Glutamatergic neuron (in vitro differentiated cells): ENCODE measurements at places on chromosomes 1 and 21.

DNA sequence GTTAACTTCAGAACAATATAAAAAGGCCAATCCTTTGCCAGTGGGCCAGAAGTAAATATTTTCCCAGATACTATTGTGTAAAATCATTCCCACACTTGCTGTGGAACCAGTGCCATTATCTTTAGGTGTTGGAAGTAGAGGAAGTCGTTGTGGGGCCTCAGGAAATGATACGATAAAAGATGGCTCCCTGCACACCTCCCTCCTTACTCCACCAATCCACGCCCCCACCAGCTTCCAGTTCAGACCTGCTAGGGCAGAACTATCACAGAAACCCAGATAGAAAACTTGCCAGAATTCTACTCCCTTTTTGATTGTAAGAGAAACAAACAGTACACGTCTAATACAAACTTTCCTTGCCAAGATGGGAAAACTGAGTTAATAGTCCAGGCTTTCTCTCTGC lies 173.0 kb upstream of the FMN2 start:
- no peaks in the 10 kb centered on the region for H3K36me3 ChIP-seq
- H3K27ac ChIP-seq = no peak overlapping the region
- H3K4me1 ChIP-seq = no peaks in the 10 kb centered on the region
- DNase-seq = no peak
- H3K27me3 ChIP-seq = no peaks in the 10 kb centered on the region
- no peak overlapping the region for H3K4me3 ChIP-seq

DNA sequence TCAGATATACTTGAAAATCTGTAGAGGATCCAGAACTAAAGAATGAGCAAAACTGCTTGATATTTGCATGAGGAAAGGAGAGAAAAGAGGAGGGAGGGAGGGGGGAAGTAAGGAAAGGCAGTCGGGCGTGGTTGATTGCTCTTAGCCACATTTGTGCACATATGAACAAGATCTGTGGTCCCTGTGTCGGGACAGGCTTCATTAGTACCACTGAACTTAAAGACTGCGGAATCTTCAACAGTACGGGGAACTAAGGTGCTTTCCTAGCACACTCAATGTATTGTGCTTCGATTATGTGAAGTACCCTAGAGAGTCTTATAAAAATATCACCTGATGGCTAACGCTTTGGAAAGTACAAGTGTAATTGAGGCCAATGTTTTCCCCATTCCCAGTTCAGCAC lies 59.9 kb downstream of the ZBTB18 start:
- no peaks in the 10 kb centered on the region for H3K36me3 ChIP-seq
- no peak overlapping the region for H3K27ac ChIP-seq
- no peak for DNase-seq
- no peaks in the 10 kb centered on the region for H3K27me3 ChIP-seq
- H3K4me3 ChIP-seq = no peak overlapping the region

GRCh38 chr1:210342986-210343780 lies 14.5 kb downstream of the HHAT start:
- H3K4me3 ChIP-seq = no peak overlapping the region
- no peaks in the 10 kb centered on the region for H3K36me3 ChIP-seq
- no peak overlapping the region for H3K27ac ChIP-seq
- DNase-seq = no peak
- H3K27me3 ChIP-seq = no peaks in the 10 kb centered on the region

DNA sequence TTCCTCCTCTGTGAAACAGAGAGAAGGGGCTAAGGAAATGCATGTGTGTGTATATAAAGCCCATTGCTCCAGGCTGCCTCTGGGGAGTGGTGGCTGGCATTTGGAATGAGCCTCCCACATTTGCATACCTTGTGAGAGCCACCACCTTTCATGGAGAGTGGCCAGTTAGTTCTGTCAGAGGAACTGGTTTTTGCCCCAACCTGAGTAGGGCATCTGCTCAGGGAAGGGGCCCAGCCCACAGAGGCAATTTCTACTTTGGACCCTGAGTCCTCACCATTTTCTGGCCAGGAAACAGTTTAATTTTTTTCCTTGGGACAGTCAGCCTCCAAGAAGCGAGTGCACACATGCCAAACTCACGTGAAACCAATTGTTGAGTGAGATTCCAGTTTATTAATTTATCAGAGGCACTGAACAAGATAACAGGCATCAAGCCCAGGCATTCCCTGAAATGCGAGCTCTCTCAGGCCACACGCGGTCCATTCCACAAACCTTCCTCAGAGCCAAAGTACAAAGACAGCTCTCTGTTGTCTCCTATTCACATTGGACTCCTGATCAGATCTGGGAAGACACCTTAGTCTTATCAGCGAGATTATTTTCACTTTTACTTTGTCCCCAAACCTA lies 1.0 kb upstream of the SLC6A9 start:
- H3K27me3 ChIP-seq = peaks cover 16% of the 10 kb centered on the region
- H3K4me1 ChIP-seq = peaks cover 18% of the 10 kb centered on the region
- DNase-seq = no peak
- peak overlapping the region; percentile 15 for H3K27ac ChIP-seq

DNA sequence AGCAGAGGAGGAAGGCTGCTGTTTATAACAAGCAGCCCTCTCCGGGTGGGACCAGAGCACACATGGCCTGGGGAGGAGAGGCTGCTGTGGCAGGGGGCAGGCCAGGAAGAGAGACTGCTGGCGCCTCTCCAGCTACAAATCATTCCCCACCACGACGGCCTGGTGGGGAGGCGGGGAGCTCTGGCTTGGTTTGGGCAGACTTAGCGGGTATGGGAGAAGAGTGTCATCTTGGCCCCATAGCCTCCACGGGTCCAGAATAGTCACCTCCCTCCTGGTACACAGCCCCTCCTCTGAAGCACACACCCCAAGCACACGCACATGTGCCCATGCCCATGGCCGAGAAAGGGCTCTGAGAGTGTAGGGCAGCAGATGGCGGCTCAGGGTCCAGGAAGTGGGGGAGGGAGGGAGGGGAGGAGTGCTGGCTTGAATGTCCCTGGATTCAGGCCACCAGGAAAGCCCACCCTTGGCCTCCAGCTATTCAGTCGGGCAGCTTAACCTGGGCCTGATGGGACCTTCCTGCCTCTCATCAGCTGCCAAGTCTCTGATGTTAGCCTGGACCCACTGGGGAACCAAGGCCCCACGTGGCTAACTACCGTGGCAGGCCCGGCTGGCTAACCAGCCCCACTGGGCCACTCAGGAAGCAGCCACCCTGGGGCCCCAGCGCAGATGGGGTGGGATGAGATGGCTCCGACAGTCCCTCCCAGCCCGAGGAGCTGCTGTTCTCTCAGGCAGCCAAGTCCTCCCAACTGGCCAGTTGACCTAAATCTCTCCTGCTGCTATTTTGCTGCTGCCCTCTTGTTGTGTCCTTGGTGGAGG lies 10.9 kb downstream of the LRP8 start:
- H3K4me1 ChIP-seq = peaks cover 52% of the 10 kb centered on the region
- H3K27me3 ChIP-seq = peaks cover 8% of the 10 kb centered on the region
- DNase-seq = peak; percentile 24

GRCh38 chr1:145784409-145784808 lies 39.5 kb downstream of the RNF115 start:
- H3K27me3 ChIP-seq = no peaks in the 10 kb centered on the region
- no peak overlapping the region for H3K27ac ChIP-seq
- peaks cover 3% of the 10 kb centered on the region for H3K4me1 ChIP-seq
- H3K4me3 ChIP-seq = no peak overlapping the region

DNA sequence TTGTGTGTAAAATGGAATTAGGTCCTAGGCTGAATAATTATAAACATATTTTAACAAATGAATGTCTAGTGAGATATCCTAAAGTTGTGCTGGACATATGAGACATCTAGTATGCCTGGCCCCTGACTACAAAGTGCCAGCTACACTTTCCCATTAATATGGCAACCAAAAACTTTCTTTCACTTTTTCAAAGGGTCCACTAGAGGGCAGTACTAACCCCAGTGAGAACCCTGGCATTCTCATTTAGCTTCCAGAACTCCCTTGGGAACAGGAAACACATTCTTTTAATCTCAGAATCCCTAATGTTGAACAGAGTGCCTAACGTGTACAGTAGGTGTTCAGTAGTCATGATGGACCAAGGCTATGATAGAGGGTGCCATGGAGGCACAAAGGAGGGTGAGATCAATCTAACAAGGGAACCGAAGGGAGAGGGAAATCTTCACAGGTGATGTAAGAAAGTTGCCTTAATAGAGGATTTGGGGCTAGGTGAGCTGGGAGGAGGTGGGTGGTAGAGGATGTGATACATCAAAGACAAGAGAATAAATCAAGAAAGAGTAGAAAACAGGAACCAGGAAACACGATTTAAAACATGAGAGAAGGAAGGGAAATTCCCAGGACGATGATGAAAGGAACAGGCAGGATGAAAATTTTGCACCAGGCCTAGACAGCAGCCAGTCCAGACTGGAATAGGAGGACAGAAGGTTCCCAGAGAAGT lies 41.6 kb downstream of the NSL1 start:
- no peak overlapping the region for H3K27ac ChIP-seq
- no peak overlapping the region for H3K4me3 ChIP-seq
- H3K4me1 ChIP-seq = peaks cover 4% of the 10 kb centered on the region
- DNase-seq = no peak
- no peaks in the 10 kb centered on the region for H3K36me3 ChIP-seq

GRCh38 chr1:69568421-69569174 lies 876 bp downstream of the LRRC7 start:
- H3K27ac ChIP-seq = peak overlapping the region; percentile 77
- peak; percentile 35 for DNase-seq
- peaks cover 20% of the 10 kb centered on the region for H3K27me3 ChIP-seq
- peak overlapping the region; percentile 99 for H3K4me3 ChIP-seq
- no peaks in the 10 kb centered on the region for H3K36me3 ChIP-seq

GRCh38 chr1:207856276-207857023 lies 54.5 kb downstream of the CD34 start:
- H3K4me1 ChIP-seq = peaks cover 3% of the 10 kb centered on the region
- H3K36me3 ChIP-seq = no peaks in the 10 kb centered on the region
- DNase-seq = no peak
- no peak overlapping the region for H3K27ac ChIP-seq
- no peak overlapping the region for H3K4me3 ChIP-seq
- peaks cover 2% of the 10 kb centered on the region for H3K27me3 ChIP-seq

DNA sequence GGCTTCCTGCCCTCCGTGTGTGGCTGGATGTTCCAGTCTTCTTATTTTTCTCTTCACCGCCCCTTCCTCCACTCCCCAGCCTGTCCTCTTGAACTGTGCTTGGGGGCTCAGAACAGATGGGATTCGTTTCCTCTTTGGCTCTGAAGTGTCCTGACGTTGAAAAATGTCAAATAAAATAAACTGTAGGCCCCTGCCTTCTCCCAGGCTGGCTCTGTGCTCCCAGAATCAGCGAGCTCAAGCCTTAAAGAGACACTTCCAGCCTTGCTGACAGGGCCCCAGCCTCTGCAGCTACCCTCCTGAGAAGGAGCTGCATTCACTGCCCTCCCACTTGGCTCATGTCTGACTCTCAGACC lies 104.2 kb upstream of the IPO9 start:
- H3K27ac ChIP-seq = peak overlapping the region; percentile 2
- H3K36me3 ChIP-seq = peaks cover 6% of the 10 kb centered on the region
- no peak for DNase-seq
- peaks cover 38% of the 10 kb centered on the region for H3K4me1 ChIP-seq
- H3K4me3 ChIP-seq = no peak overlapping the region

GRCh38 chr1:26478988-26479387 lies 6.7 kb downstream of the HMGN2 start:
- H3K36me3 ChIP-seq = no peaks in the 10 kb centered on the region
- no peak for DNase-seq
- H3K27me3 ChIP-seq = peaks cover 2% of the 10 kb centered on the region
- H3K4me1 ChIP-seq = peaks cover 7% of the 10 kb centered on the region
- H3K4me3 ChIP-seq = no peak overlapping the region

DNA sequence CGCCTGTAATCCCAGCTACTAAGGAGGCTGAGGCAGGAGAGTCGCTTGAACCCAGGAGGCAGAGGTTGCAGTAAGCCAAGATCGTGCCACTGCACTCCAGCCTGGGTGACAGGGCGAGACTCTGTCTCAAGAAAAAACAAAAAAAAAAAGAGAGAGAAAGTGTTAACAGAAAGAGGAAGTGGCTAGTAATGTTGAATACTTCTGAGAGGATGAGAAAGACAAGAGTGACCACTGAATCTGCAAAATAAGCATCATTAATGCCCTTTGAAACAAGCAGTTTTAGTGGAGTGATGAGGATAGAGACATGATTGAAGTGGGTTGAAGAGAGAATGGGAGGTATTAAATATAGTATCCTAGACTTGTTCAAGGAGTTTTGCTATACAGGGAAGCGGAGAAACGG lies 11.7 kb downstream of the MPZ start:
- H3K4me3 ChIP-seq = no peak overlapping the region
- no peak overlapping the region for H3K27ac ChIP-seq
- no peak for DNase-seq
- peaks cover 4% of the 10 kb centered on the region for H3K27me3 ChIP-seq
- peaks cover 2% of the 10 kb centered on the region for H3K4me1 ChIP-seq
- no peaks in the 10 kb centered on the region for H3K36me3 ChIP-seq

DNA sequence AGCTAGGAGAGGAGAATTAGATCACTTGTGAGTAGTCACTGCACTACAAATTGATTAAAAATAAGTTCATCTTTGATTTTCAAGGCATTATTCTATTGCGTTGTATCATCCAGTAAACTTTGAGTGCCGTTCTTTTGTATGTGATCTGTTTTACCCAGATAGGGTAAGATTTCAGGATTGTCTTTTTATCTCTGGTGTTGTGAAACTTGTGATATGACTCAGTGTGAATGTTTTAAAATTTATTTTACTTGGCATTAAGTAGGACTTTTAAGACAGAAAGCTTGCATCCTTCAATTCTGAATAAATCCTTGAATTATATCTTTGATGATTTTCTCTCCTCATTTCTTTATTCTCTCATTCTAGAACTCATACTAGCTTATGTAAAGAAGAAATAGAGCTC lies 93.3 kb upstream of the ADAMTS5 start:
- H3K36me3 ChIP-seq = peaks cover 16% of the 10 kb centered on the region
- no peaks in the 10 kb centered on the region for H3K27me3 ChIP-seq
- no peaks in the 10 kb centered on the region for H3K4me1 ChIP-seq
- no peak for DNase-seq
- no peak overlapping the region for H3K27ac ChIP-seq
